ENCODE measurements at places on chromosomes 1 and 21. TPM values are rescaled to one million over a fixed set of nuclear protein-coding genes. Genes with fewer than 3 reads are reported as not detected.

The CROCC gene
- 20.7 TPM for total RNA-seq

The SLFNL1 gene
- 0.49 TPM for total RNA-seq

The FCRL1 gene
- total RNA-seq, result under 0.01 TPM

The TIE1 gene
- total RNA-seq, result 9.6 TPM

The ITLN2 gene
- total RNA-seq, result not detected

The A3GALT2 gene
- not detected for total RNA-seq

The NUDC gene
- total RNA-seq, result 19.4 TPM

The KIF14 gene
- 1.5 TPM for total RNA-seq

The TFF2 gene
- total RNA-seq, result not detected

The METTL18 gene
- total RNA-seq, result 5.4 TPM

The PROK1 gene
- total RNA-seq, result under 0.01 TPM

The LCE1C gene
- total RNA-seq, result not detected

The KCNE2 gene
- 0.25 TPM for total RNA-seq

The DMRTA2 gene
- total RNA-seq, result 3.2 TPM

The CIART gene
- 1.7 TPM for total RNA-seq

The CFHR3 gene
- total RNA-seq, result not detected

The FAM177B gene
- total RNA-seq, result not detected

The OPTC gene
- not detected for total RNA-seq

The MYCL gene
- total RNA-seq, result 7.4 TPM

The KIAA1614 gene
- total RNA-seq, result 3.0 TPM

The HCRTR1 gene
- 3.2 TPM for total RNA-seq

The MPZ gene
- total RNA-seq, result 0.49 TPM

The OPRD1 gene
- total RNA-seq, result 0.25 TPM

The LENEP gene
- not detected for total RNA-seq

The SFN gene
- not detected for total RNA-seq

The CLEC20A gene
- not detected for total RNA-seq

The HSPB7 gene
- total RNA-seq, result not detected

The DNASE2B gene
- total RNA-seq, result not detected

The ACTA1 gene
- 1.5 TPM for total RNA-seq

The MLLT11 gene
- 91.7 TPM for total RNA-seq

The SYF2 gene
- 27.8 TPM for total RNA-seq

The CELSR2 gene
- 46.5 TPM for total RNA-seq

The LYPLAL1 gene
- 23.8 TPM for total RNA-seq

The SELENOF gene
- total RNA-seq, result 84.6 TPM

The INSRR gene
- 0.25 TPM for total RNA-seq
